ENCODE measurements at places on chromosomes 11 and 22.

DNA sequence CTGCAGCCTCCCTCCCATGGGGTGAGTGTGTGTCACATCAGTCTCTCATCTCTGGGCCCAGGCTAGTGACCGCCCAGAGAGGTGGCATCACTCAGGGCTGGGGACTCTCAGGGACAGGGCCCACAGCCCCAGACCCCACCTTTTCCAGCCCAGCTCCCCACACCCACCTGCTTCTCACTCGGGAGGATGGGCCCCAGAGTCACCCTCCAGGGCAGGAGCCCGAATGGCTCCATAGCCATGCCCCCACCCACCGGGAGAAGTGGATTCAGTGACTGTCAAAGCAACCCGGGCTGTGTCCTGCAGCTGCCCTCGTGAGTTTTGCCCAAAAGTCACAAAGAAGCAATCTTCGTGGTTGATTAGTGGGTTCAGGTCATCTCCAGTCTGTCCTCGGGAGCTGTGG, 26.0 kb downstream of the PARVG start:
- DNase-seq, result no peak

- DNase-seq, result no peak
These were observed 88.1 kb upstream of the NARS2 start for GRCh38 chr11:78662811-78663210.

GRCh38 chr11:28009996-28010395, 98.0 kb downstream of the KIF18A start:
- DNase-seq, result no peak

- no peak for DNase-seq
These were observed 78.7 kb downstream of the PIWIL3 start for GRCh38 chr22:24695561-24696511.

GRCh38 chr11:93525601-93526345, 17.4 kb downstream of the SMCO4 start:
- DNase-seq, result peak; percentile 39

DNA sequence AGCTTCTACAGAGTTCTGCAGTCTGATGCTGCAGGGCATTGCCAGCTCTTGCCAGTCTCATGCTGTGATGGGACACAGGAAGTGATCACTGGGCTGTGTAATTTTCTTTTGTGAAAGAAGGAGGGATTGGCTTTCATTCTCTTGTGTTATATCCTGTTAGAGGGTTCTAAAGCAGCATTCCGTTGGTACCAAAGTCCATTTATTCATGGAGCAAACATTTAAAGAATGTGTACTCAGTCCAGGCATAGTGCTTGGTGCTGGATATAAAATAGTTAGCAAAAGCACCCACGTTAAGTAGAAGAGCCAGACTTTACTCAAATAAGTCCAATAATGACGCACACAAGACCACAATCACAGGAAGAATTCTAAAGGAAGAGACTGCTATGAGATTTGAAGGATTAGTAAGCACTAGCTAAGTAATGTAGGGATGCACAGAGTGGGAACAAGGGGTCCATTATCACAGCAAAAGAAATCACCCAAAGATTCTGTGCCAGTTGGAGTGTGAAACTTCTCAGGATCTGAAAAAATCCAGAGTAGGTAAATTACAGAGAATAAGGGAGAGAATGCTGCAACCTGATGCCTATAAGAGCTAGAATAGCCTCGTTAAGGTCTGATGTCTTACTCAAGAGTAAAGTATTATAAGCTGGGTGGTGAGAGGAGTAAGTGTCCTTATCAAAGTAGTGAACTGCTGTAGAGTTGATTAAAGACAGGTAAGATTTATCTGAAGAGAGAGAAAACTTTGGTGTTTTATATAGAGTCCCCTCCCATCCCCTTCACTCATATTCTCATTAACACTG, 728.3 kb downstream of the METTL15 start:
- DNase-seq, result peak; percentile 100

- no peak for DNase-seq
These were observed 251.1 kb downstream of the NXPE2 start for GRCh38 chr11:114929351-114930000.

DNA sequence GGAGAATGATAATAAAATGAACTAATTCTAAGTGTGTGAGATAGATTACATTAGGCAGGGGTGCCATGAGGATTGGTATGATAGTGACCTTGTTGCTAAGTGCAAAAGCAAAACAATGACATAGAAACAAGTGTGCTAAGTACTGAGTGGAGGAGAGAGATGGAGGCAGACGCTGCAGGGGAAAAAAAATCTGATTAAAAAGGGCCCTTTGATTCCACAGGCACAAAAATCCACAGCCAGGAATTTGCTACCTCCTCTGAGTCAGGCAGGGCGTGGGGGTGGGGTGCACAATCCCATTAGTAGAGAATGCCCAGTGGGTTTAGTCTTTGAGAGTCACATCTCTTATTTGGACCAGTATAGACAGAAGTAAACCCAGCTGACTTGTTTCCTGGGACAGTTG, at the start of gene CNTF:
CNTF (plus strand) TSS at position 322 of the 400 bp plus-strand sequence. CDS start 88 bp downstream, outside the sequence.
- peak; percentile 42 for DNase-seq

DNA sequence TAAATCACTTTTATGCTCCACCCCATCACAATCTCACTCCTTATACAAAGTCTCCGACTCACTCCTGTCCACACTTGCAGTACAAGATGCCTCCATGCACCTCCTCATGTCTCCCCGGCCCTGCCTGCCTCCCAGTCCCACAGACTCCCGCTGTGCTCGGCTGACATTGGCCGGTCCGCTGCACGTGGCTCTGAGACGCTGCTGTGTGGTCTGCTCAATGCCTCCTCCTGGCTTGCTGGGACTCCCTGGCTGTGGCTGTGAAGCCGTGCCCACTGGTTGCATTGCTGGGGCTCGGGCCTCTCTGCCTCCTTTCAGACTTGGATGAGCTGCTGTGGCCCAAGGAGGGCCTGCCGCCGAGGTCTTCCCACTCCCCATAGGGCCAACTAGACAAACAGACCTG, 224.0 kb upstream of the B3GAT1 start:
- DNase-seq, result no peak

GRCh38 chr11:78438298-78438975, 20.8 kb upstream of the GAB2 start:
- no peak for DNase-seq

GRCh38 chr22:30969532-30970355, 679 bp downstream of the TUG1 start:
- peak; percentile 31 for DNase-seq

- DNase-seq, result no peak
These were observed 3.0 kb downstream of the MN1 start for GRCh38 chr22:27798511-27799014.
